ENCODE measurements at places on chromosomes 6 and 20.

GRCh38 chr6:53598265-53598907 is 53.5 kb upstream of the GCLC start:
- DNase-seq: no peak

DNA sequence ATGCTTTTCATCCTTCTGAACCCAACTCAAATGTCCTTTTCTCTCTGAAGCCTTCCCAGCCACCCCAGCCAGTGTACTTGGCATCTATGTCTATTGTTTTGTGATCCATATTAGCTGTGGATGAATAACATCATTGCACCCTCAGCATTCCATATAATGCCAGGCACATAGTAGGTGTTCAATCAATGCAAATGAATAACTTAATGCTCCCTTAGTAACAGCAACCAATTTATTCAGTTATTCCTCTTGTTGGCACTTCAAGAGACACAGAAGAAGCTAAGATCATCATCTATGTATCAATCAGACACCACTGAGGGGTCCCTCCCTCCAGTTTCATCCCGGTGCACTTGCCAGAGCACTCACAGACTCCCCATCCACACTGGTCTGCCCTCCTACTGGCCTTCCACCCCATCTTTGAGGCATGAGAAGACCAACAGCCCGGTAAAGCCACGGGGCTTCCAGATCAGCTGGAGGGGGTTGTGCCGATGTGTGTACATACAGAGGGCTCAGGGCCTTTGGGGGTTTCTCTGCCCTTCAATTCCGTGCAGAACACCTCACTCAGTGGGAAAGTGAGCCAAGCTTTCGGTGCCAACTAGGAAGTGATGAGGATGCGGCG is 2.4 kb upstream of the TAF8 start:
- no peak for DNase-seq

- no peak for DNase-seq
Observed at GRCh38 chr6:32974016-32974333, 5.6 kb downstream of the BRD2 start.

DNA sequence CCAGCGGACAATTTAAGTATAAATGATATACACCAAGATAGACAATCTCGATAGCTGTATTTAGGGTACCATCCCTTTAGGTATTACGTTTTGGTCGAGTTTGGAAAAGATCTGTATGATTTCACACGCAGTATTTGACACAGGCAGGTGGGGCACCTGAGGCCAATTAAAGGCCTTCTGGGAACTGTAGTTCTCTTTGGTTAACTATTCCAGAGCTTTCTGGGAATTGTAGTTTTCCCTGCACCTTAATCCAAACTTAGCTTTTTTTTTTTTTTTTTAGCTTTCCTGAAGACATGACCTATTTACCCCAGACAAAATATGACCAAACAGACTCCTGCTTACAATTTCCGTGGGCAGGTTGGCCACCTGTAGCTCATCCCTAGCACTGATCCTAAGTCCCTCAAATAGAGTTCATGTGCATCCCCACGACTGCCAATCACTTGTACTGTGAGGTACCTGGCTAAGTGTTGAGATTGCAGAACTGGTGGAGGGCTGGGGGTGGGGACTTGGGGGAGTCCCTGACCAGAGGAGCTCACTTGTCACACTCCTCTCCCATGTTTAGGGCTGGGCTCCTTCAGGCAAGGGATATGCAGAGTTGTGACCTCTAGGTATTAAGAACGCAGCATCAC is 999 bp upstream of the EHMT2 start:
- DNase-seq: peak; percentile 58

- no peak for DNase-seq
Observed at GRCh38 chr20:50005471-50005981, 22.7 kb downstream of the SNAI1 start.

- DNase-seq: no peak
Observed at GRCh38 chr6:24489881-24490280, 503 bp upstream of the GPLD1 start.

DNA sequence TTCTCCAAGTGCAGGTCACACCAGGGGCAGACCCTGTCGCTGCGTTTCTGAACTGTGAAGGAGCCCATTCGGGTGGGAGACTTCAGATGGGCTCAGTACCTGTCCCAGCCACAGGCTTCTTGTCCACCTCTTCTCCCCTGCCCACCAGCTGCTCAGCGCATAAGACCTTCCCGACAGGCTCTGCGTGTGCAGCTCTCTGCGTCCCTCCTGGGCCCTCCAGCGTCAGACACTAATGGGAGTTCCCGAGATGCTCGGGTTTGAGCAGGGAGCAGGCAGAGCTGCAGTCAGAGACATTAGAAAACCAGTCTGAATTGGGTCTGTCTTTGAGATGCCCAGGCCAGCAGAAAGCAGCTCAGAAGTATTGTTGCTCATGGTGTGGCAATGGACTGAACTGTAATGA is 50.4 kb downstream of the TCP11 start:
- DNase-seq: no peak

DNA sequence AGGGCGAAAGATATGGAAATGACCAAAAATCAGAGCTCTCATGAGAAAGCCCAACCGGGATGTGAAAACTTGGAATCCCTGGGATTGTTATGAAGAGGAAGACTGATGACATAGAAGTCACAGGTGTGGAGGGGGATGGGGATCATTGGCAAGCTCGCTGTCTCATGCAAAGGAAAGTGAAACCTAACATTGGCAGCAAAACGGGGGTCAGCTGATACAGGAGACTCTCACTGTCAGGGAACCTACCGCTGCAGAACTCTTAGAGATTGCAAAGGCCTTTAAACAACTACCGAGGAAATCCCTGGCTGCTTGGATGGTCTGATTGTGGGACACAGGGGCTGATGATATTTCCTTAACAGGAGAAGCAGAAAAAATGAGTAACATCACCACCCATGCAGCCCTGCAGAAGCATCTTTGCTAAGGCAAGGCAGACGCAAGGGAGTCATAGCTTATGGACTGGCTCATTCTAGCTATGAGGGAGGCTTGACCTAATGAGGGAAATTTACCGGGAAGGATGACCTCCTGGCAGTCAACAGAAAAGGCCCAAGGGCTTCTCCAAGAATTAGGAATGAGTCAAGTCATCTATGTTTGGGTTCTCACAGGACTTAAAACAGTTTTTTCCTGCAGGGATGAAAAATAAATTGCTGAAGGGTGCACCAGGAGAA is 7.0 kb downstream of the MUC21 start:
- DNase-seq: no peak

DNA sequence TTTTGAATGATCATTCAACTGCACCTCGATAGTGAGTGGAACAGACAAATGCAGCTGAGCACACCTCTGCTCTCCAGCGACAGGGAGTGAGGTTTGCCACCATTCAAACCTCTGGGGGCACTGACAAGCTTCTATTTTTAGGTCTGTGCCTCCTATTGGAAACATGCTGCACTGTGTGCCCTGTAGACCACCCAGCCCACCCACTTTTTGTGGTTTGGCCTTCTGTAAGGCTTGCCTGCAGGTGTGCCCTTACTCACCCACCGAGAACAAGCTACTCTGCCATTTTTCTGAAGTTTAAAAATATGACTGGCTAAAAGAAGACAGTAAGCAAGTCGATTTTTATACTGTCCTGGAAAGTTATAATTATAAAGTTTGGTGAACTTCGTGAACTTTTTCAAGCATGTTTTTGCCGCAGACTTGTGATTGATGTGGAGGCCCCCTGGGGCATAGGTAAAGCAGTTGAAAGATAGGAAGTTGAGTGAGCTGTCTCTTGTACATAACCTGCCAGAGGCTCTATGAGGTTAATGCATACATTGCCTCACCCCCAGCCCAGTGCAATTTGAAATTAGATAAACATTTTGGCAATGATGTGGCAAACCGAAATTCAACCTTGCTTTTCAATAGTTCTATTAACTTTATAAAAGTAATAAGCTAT is 53.8 kb downstream of the ADGRG6 start:
- no peak for DNase-seq
